Iris pigment epithelial cell (primary cell): ENCODE measurements at places on chromosomes 4 and X.

DNA sequence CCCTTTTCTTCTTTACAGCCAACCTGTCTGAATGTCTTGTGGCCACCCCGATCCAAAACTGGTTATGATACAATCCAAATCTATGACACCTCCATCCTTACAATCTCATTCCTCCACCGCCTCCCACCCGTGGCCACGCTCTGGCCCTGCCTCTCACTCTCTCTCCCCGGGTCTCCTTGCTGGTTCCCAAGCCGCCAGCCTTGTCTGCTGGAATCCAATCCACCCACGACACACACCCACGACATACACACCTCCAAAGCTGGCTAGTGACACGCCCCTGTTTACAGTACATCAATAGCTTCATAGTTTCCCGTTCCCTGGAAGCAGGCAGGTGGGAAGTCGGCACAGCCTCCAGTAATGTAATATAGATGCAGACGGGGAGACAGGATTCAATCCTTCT lies 99.0 kb downstream of the WFS1 start:
- no peak for DNase-seq

DNA sequence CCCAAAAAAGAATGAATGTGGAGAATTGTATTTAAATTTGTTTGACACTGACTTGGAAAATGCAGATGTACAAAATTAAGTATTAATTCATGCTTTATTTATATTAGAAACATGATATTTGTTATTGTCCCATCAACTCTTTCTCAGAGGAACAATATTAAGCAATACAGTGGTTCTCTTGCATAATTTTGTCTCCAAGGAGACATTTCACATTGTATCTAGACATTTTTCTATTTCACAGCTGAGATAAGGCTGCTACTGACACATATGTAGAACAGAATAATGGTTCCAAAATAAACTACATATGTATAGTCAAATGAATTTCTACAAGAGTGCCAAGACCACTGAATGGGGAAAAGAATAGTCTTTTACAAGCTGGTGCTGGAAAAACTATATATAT lies 427.9 kb upstream of the SPANXN1 start:
- peak; percentile 40 for DNase-seq

- DNase-seq = peak; percentile 25
These were observed 35.5 kb downstream of the NCAPG start for GRCh38 chr4:17846266-17846665.

DNA sequence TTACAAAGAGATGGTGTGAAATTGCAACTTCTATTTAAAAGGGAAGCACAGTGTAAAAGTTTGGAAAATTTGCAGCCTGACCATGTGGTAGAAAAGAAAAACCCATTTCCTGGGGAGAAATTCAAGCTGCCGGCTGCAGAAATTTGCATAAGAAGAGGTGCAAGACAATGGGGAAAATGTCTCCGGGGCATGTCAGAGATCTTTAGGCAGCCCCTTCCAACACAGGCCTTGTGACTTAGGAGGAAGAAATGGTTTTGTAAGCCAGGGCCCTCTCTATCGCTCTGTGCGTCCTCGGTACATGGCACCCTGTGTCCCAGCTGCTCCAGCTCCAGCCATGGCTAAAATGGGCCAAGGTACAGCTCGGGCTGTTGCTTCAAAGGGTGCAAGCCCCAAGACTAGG lies 40.4 kb downstream of the CCDC158 start:
- no peak for DNase-seq

GRCh38 chrX:104695593-104695992 lies 129.6 kb downstream of the IL1RAPL2 start:
- no peak for DNase-seq

GRCh38 chr4:145501051-145501660 lies 19.5 kb downstream of the SMAD1 start:
- no peak for DNase-seq

- peak; percentile 48 for DNase-seq
These were observed 47.0 kb downstream of the TASL start for GRCh38 chrX:30530606-30531005.

- DNase-seq = no peak
These were observed 143.0 kb upstream of the GNPDA2 start for GRCh38 chr4:44869222-44869882.

- DNase-seq = no peak
These were observed 51.5 kb downstream of the PJA1 start for GRCh38 chrX:69113723-69114122.

- DNase-seq = no peak
These were observed 332.4 kb downstream of the PCDH7 start for GRCh38 chr4:31052519-31052918.

DNA sequence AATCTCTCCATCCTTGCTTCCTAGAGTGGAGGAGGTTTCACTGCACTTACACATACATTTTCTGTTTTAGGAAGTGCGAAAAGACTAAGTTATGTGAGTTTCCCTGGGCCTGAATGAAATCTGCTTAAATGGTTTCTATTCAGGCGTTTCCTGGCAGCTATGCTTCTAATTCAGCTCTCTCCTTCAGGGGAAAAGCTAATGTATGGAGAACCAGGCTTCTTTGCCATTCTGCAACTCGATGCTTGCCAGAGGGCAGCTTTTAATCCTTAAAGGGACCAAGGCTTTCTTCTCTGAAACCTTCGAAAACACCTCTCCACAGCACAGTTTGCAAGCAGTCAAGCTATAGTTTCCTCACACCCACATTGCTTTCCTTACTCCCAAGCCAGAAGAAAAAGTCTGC lies 89.5 kb upstream of the ARX start:
- no peak for DNase-seq

DNA sequence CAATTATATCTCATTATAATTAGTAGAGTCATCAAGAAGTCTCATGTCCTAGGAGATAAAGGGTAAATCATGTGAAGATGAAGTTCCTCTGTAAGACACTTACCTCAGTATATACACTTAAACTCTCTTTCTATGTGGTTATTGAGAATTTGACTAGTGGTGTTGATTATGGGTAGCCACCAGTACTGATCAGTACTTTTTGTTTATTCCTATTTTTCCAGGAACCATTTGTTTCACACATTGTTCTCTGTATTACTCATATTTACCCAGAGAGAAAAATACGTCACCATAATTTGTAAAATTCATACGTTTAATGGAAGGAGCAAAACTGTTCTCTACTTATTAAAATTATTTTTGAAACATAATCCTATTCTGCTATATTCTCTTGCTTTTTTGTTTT lies 55.8 kb upstream of the PRDM8 start:
- DNase-seq = no peak

DNA sequence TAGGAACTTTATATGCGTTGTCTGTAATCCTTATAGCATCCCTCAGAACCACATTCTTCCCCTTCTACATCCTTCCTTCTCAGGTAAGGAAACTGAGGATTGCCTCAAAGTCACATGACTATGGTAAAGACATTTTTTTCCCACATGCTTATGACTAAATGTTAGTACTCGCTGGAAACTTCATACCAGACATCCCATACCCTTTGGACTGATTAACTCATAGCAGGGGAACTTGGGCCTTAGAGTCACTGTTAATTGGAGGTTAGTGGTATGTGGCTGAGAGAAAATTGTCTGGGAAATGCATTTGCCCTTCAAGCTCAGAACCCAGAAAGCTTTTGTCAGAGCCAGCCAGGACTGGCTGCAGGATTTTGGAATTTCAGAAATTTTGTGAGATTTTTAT lies 155.0 kb downstream of the RELL1 start:
- no peak for DNase-seq

GRCh38 chr4:75708218-75708691 lies 16.1 kb upstream of the USO1 start:
- no peak for DNase-seq

DNA sequence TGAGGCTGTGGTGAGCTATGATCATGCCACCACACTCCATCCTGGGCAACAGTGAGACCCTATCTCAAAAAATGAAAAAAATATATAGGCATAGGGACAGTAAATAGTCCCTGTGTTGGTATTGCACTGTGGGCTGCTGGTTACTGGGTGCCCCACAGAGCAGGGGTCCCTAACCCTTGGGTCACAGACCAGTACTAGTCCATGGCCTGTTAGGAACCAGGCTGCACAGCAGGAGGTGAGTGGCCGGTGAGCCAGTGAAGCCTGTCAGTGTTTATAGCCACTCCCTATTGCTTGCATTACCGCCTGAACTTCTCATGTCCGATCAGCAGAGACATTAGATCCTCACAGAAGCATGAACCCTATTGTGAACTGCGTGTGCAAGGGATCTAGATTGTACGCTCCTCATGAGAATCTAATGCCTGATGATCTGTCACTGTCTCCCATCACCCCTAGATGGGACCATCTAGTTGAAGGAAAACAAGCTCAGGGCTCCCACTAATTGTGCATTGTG lies 106.5 kb downstream of the TNIP2 start:
- no peak for DNase-seq

DNA sequence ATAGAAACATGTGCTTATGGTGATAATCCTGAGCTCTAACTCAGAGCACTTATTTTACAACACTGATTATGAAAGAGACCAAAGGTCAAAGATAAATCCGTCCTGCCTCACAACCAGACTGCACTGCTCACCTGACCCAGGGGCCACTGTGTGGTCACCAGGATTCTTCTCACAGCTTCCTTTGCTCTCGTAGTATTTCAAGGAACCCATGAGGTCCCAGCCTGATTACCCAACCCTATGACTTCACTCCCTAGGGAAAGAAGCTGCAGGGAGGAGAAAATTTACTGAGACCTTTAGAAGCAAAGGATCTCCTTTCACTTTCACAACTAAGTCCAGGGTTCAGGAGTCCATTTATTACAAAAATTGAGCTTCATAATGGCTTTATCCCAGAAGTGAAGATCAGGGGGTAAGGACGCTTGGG lies 9.6 kb downstream of the SLC25A5 start:
- DNase-seq = peak; percentile 95

GRCh38 chr4:172573899-172574298 lies 594.7 kb upstream of the GALNT7 start:
- DNase-seq = no peak

DNA sequence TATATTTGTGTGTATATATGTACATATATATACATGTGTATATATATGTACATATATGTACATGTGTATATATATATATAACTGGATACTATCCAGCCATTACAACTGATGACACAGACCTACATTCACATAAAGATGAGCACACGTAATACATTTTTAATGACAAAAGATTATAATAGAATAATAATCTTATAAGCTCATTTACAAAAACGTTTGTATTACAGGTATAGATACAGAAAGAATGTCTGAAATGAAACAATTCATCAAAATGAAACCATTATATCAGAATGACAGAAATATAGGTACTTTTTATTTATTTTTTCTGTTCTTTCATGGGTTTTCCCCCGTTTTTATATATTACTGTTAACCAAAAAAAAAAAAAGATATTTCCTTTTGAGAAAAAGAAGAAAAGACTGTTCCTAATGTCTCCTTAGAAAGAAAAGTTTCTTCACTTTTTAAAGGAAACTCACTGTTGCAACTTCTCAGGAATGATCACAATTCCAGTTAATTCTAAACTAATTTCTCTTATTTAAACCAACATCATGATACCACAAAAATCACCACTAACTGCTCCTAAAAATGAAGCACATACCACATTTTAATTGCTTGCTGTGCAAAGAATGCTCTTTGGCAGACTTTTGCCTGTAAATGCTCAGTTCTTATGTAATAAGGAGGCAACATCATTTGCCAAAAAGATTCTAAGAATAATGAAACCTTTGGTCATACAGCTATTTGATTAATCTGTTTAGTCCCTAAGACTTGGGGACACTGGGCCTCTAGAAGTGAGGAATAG lies 18.9 kb downstream of the LEF1 start:
- DNase-seq = no peak

- DNase-seq = no peak
These were observed 10.5 kb upstream of the PAQR3 start for GRCh38 chr4:78949735-78950134.

- peak; percentile 48 for DNase-seq
These were observed 2152.9 kb downstream of the ARAP2 start for GRCh38 chr4:34091451-34091850.

DNA sequence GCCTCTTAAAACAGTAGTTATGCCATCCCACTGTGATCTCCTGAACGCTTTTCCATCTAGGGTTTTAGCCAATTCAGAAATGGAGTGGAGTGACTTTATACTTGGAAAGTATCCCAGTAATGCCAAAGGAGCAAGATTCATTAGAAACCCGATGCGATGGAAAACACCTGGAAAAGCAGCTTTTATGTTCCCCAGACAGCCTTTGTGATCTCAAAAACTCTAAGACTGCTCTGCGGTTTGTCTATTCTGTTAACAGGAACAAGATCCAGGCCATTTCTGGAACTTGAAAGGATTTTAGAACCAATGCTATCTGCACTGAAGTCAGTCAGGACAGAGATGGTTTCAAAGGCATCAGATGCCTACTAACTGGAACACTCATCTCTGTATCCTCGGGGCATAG lies 145.1 kb downstream of the APBB2 start:
- no peak for DNase-seq

DNA sequence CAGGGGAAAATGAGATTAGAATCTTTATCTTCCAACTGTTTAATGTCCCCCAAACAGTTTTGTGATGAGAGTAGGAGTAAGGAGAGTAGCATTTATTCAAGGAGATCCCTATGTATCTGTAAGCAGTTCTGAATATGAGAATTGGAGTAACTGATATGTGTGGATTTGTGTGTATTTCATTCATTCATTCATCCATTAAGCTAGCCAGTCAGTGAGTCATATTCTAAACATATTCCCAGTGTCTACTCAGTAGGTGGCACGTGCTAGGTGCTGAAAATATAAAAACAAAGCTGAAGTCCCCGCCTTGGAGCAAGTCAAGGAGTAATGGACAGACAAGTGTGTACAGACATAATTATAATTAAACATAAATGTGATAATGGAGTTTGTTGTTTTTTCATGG lies 12.4 kb upstream of the STX18 start:
- no peak for DNase-seq

- DNase-seq = no peak
These were observed 94.7 kb upstream of the SPRY1 start for GRCh38 chr4:123301923-123302322.
